Pancreas (tissue), 10 donors: ENCODE measurements at places on chromosomes 3 and 15.

DNA sequence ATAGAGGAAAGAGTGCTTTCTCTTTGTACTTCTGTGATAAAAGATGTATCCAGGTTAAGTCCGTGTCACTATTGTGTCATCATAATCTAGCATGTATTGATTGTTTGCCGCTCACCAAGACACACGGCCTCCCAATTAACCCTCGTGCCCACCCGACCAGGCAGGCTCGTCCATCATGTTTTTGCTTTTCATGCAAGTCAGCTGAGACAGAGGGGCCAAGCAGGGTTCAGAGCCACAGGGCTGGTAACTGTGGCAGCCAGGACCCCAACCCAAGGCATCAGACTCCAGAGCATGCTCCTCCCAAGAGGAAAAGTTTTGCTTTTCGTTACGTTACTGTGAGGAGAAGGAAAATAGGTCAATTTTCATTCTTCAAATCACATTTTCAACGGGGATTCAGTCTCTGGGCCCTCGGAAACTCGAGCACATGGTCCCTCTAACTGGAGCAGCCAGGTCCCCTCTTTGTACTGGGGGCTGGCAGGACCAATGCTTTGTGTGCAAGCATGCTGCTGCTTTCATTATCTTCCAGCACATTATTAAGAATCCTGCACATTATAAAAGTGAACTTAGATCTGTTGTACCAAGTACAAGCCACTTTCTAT, 161.1 kb upstream of the TOPAZ1 start:
- DNase-seq, result no peak

DNA sequence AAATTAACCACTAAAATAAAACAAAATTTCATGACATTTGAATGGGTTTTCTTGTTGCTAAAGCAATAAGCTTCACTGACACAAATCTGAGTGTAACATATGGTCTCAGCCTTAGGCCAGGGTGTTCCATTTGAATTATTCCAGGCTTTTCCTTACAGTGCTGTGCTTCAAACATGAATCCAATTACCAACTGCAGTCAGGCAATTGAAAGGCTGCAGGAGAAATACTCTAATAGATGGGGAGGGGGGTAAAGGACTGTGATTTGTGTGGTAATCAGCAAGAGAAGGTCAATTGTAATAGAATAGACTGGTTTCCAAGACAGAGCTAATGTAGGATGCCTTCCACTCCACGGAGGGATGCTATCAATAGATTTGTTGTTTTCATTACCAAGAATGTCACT, 466.7 kb downstream of the C3orf38 start:
- DNase-seq, result no peak

GRCh38 chr15:67794832-67795574, 30.3 kb upstream of the SKOR1 start:
- no peak for DNase-seq

DNA sequence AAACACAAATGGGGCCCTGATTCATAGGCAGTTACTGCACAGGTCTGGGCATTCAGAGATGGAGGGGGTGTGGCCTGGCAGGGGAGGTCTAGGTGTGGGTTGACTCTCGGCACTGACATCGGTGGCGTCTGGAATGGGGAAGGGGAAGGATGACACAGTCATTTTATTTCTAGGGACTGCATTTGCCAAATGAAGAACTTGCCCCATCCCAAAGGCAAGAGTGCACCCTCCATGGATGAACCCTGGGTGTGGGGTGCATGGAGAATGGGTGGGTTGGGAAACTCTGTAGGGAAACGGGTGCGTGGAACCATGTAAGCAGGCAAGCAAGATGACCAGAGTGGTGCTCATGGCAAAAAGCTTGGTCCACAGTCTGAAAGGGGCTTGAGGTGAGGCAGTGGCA, 24.5 kb downstream of the SLC6A20 start:
- DNase-seq, result no peak

- no peak for DNase-seq
Measured at GRCh38 chr3:107367353-107367752, 9.9 kb upstream of the CCDC54 start.

GRCh38 chr15:41848631-41849030, 10.0 kb downstream of the PLA2G4B start:
- no peak for DNase-seq

DNA sequence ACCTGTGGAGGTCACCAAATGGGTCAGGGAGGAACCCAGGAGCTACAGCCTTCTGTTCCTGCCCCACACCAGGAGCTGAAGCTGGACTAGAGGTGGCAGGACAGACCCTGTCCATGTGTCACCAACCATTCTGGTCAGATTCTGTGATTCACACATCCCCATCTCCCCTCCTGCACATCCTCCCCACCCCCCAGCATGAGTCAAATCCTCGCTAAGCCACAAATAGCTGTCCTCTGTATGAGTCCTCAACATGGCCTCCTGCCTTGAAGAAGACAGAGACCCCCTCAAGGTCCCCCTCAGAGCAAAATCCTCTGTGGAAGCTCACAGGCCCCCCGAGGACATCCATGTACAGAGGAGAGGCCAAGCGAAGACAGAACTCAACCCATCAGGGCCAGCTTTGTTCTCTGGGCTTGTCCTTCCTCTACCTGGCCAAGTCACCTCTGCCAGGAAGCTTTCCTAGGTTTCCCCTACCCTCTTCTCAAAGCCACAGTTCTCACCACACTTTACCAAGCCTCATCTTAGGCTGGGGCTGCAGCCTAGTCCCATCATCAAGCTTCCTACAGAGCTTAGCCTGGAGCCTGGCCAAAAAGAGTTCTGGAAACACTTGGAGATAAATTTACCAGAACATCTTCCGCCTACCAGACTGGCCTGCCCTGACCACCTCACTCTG, 17.1 kb downstream of the CACNA2D2 start:
- DNase-seq, result no peak

DNA sequence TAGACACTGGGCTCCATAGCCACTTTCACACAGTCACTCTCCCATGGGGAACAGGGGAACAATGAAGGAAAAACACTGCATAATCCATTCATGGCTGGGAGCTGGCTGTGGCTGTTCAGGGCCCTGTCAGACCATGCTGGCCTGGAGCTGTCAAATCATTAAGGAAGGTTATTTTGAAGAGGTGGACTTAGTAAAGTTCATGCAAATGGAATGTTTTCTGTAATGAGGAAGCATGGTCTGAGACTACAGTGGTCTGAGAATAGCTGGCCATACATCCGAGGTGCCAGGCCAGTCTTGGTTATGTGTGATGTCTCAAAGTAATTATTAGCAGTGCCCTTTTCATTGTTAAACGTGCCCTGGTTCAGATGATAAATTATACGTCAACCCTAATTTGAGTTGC, 117.1 kb upstream of the MRPS22 start:
- no peak for DNase-seq

GRCh38 chr3:38907426-38907825, 91.4 kb upstream of the SCN10A start:
- DNase-seq, result no peak

DNA sequence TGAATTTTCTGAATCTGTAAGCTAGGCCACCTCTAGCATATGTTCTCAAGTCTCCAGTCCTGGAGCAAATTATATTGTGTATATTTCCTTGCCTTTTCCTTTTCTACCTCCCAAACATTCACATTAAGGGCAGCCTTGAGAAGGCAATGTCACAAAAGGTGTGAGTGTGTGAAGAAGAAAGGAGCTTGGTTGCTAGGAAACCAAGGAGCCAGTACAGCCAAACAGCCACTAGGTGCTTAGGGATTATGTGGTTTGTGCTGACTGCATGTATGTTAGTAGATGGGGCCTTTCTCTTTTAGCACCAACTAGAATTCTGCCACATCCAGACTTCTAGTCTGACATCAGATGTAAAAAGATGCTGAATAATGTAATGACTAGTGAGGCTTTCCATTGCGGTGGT, 118.8 kb upstream of the DAZL start:
- no peak for DNase-seq

- no peak for DNase-seq
Measured at GRCh38 chr3:117355566-117355965, 646.0 kb downstream of the TUSC7 start.

- no peak for DNase-seq
Measured at GRCh38 chr3:78022232-78022631, 982.3 kb downstream of the ROBO2 start.

DNA sequence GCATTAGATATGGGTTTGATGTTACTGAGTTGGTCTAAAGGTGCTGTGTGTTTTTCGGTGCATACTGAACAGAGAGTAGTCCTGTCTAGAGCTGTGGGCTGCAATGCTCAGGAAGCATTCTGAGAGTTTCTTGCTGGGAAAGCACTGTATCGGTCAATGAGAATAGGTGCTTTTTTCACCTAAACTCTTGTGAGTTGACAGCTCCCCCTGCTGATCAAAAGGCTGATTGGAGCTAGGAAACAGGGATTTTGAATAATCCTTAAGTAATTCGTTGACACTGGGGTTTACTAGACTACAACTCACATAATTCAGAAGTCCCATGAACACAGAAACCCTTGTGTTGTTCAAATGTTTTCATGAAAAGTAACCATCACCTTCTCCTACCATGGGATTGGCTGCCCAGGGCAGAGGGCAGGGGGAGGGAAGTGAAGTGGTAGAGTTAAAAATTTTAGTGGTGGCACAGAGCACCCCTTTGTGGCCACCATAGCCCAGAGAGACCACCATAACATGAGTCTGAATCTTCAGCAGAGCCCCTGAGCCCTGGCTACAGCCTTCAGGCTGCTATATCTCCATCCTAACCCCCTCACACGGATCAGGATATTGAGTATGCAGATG, 13.0 kb upstream of the MANF start:
- peak; percentile 32 for DNase-seq

DNA sequence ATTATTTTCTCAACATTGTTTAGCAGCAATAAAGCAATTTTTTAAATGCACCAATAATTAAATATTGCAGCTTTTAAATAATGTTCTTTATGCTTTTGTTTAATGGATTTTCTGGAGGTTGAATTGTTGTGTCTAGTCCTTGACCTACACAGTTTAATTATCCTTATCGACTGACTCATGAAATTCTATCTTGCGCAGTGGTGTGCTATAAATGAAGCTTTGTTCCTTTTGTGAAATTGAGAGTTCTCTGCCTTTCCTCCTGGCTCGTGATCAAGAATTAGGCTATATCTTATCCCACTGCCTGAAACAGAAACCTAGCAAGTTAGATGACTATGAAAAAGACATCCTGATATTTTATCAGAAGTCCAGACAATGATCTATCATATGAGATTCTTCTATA, 37.0 kb upstream of the PIK3R4 start:
- no peak for DNase-seq

DNA sequence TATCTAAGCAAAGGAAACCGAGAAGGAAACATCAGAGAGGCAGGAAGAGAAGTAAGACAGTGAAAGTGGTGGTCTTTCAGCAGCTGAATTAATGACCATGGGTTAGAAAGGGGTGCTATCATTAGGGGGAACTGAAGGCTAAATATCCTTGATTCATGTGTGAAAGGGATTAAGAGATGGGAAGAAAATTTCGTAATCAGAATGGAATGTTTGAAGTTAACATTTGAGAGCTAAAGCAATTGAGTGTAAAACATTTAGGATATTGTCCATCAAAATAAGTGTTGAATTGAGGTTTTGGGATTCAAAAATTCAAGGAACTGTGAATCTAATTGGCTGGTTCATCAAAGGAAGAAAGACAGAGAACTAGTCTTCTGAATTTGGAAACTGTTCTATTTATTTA, 4.1 kb upstream of the ECT2 start:
- no peak for DNase-seq

DNA sequence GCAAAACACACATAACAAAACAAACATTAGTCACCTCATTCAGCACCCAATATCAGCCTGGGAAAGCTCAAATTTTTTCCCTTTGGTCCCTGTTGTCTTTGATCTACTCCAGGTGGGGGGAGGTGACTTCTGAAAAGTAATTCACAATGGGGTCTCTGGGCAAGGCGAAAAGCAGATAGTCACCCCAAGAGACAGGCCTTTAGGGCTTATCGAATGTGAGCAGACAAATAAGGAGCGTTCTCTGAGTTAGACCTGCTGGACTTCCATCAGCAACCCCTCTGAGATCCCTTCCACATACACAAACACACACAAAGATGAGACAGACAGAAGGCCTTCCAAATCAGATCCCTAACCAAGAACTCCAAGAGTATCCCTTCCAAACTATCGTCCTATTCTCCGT, 171.0 kb upstream of the SMAD3 start:
- DNase-seq, result no peak

DNA sequence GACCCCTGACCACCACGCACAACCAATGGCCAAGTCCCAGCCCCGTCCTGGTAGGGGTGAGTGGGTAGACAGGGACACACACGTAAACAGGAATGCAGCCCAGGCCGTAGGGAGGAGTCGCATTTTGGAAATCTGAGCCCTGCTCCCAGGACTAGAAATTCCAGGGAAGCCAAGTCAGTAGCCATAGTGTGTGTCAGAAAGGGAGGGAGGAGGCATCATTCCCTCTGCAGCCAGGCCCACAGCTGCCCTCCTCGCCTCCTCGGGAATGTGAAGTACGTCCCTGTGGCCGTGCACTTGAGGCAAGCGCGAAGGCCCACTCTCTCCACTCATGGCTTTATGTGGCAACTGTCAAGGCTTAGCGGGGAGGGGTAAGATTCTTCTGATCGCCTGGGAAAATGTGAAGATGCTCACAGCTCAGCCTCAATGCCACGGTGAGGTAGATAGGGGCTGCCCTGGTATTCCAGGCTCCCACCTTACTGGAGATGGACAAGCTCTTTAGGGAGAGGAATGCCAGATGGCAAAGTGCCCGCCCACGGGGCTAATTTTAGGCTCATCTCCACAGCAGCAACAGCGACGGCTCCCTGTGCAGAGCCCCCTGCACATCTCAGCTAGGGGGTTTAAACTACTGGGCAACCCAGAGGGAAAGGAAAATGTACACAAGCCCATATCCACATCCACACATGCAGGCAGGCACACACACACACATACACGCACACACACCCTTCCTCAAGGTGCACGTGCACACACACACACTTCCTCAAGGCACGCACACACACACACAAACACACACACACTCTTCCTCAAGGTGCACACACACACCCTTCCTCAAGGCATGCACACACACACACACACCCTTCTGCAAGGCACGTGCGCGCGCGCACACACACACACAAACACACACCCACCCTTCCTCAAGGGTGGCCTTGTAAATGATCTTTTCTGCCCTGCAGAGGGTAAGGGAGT, 65.5 kb downstream of the ADCY5 start:
- no peak for DNase-seq

DNA sequence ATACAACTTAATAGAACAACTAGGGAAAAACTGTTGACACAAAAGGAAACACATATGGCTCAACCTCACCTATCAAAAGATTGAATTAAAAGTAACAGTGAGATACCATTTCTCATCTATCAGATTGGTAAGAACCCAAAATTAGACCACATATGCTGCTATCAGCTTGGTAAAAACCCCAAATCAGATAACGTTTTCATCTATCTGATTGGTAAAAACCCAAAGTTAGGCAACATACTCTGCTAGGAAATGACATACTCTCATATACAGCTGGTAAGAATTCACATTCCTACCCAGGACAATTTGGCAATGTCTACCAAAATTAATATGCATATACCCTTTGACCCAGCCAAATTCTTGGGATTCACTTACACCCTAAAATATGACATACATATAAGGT, 26.3 kb downstream of the NRG4 start:
- DNase-seq, result no peak

GRCh38 chr15:74763416-74763815, 14.8 kb downstream of the CYP1A2 start:
- DNase-seq, result no peak
